ENCODE measurements at places on chromosomes 13 and 19.

DNA sequence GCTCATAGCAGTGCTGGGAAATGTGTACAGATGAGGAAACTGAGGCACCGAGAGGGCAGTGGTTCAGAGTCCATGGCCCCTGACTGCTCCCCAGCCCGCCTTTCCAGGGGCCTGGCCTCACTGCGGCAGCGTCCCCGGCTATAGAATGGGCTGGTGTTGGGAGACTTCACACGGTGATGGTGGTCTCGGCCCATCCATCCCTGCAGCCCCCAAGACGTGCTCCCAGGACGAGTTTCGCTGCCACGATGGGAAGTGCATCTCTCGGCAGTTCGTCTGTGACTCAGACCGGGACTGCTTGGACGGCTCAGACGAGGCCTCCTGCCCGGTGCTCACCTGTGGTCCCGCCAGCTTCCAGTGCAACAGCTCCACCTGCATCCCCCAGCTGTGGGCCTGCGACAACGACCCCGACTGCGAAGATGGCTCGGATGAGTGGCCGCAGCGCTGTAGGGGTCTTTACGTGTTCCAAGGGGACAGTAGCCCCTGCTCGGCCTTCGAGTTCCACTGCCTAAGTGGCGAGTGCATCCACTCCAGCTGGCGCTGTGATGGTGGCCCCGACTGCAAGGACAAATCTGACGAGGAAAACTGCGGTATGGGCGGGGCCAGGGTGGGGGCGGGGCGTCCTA is 15.9 kb downstream of the LDLR start:
- DNase-seq = no peak

DNA sequence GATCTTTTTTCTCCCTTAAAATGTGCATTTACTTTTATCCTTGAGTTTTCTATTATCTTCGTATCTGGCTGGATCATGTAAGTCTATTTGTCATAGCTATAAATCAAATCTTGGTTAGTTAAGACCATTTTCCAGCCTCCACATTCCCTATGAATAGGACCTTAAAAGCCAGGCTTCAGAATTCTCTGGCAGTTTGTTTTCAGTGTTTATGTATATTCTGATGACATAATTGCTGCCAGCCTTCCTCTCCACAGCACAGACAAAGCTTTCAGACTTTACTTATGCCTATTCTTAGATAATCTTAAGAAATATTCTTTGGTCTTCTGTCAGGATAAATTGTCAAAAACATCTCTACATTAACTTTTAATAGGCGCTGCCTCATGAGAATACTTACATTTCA is 870.8 kb upstream of the SPRY2 start:
- DNase-seq = no peak

DNA sequence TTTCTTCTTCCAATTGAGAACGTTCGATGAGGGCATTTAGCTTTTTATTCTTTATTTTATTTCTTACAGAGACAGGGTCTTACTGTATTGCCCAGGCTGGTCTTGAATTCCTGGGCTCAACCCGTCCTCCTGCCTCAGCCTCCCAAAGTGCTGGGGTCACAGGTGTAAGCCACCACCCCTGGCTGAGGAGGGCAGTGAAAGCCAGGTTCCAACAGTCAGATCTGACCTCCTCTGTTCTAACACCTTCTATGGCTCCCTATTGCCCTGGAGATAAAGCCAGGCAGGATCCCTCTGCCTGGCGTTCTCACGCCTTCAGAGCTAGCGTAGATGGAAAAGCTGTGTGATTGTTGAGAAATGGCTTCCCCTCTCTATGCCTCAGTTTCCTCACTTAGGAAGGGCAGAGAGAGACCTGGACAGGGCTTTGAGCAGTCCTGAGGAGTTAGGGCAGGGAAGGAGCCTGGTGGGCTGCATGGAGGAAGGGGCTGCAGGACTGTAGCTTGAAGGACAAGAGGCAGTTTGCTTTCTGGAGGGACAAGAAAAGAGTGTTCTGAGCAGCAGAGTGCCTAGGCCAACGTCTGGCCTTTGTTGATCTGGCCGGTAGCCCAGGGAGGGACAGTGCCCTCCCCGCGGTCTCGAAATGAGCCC is 5.5 kb downstream of the ARHGAP45 start:
- DNase-seq = no peak

GRCh38 chr19:32469795-32470194 is 64.2 kb downstream of the DPY19L3 start:
- no peak for DNase-seq

DNA sequence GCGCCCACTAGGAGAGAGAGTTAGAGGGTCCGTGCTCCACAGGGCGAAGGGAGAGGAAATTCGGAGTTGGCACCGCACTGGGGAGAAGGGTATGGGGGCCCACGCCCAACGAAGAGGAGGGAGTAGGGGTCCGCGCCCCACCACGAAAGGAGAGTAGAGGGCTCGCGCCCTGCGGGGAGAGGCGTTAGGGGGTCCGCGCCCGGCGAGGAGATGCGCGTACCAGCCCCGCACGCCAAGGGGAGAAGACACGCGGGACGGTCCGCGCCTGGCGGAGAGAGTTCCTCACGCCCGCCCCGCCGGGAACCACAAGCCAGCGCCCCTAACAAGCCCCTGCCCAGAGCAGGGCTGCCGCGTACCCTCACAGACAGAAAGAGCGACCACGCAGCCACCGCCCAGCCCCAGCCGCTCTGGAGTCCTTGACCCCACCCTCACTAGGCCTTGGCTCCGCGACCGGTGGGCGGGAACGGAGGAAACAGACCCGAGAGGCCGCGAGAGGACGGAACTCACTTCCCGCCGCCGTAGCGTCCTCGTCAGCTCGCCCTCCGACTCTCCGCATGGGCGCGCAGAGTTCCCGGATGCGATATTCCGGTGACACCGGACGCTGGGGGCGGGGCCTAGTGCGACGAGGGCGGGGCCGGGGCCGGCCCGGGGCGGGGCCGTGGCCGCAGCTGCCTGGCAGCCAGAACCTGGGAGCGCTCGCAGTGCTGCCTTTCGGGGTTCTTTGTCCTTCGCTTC is 20.0 kb upstream of the ZSCAN18 start:
- no peak for DNase-seq

- no peak for DNase-seq
Measured at GRCh38 chr13:20043207-20043925, 84.8 kb downstream of the ZMYM2 start.

DNA sequence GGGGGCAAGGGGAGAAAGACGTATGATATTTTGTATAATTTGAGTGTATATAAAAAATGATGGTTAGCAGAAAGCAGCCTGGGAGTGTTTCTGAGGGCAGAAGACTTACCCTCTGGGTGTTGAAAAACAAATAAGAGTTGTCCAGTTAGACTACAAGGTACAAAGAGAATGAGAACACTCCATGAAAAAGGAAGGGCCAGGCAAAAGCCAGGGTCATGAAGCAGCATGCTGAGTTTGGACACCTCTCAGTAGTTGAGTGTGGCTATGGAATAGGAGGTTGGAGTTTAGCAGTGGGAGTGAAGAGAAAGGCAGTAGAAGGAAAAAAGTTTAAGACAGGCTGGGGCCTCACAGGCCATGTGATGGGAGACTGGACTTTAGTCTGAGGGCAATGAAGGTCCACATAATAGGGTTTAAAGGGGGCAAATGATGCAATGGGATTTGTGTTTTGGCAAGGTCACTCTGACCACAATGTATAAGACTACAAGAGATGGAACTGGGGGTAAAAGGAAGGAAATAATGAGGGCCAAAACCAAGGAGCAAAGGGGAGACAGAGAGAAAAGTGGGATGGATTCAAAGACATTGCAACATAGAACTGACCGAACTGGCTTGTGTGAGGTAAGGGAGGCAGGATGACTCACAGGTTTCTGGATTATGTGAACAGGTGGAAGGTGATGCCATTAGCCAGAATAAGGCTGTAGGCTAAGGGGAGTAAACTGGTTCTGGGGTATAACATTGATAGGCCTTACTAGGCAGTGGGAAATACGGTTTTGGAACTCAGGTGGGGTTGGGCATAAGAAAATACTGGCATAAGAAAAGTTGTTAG is 76.6 kb downstream of the SERP2 start:
- DNase-seq = no peak

DNA sequence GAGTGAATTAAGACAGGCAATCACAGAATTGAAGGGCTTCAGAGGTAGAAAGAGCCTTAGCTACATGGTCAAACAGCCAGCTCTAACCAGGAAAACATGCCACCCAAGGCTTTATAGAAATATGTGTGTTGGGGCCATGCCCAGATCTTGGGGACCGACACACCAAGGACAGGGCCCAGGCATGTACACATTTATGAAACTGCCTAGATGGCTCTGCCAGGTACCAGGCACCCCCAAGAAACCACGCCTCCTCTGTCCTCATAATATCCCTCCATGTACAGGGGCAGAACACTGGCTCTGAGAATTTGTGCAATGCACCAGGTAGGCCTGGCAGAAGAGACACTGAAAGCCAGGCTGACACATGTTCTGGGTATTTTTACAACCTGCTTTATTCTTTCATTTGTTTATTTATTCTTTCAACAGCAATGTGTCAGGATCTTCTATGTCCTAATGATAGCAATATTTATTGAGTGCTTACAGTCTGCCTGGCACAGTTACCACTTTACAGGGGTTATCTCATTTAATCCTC is 137.9 kb upstream of the LSM14A start:
- DNase-seq = no peak

- DNase-seq = no peak
Measured at GRCh38 chr13:20498659-20499058, 27.0 kb downstream of the CRYL1 start.

DNA sequence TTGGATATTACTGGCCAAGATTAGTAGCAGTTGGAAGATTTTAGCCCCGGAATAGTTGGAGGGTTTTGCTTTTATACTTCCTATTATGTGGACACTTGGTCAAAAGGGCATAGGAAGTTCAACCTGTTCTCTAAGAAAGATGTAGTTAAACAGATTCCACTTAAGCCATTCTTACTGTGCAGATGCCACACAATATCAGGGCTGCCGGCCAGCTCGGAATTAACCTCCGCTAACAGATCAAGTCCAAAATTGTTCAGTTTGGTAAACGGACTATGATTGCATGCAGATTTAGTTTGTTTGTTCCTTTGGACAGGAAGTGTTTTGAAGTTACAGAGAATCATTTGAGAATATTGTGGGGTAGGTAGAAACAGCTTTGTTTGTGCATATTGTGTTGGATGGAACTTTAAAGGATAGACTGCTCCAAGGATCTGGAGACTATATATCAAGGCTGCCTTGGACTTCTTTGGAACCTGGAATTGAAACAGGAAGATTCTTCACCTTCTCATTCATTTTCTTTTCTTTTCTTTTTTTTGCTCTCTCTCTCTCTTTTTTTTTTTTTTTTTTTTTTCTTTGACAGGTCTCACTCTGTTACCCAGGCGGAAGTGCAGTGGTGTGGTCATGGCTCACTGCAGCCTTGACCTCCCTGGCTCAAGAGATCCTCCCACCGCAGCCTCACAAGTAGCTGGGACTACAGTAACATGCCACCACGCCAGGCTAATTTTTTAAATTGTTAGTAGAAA is 5.0 kb upstream of the SPRY2 start:
- DNase-seq = no peak

- no peak for DNase-seq
Measured at GRCh38 chr19:17572638-17573037, 17.2 kb downstream of the COLGALT1 start.

GRCh38 chr19:13544423-13544822 is 38.1 kb upstream of the CACNA1A start:
- DNase-seq = no peak

- DNase-seq = no peak
Measured at GRCh38 chr19:11539495-11540365, 1.1 kb downstream of the CNN1 start.

- DNase-seq = no peak
Measured at GRCh38 chr13:46615888-46616531, 63.0 kb downstream of the LRCH1 start.
